ENCODE measurements at places on chromosomes 1 and 21.

- DNase-seq, result peak; percentile 19
These were observed 16.9 kb upstream of the GNG12 start for GRCh38 chr1:67850151-67850551.

DNA sequence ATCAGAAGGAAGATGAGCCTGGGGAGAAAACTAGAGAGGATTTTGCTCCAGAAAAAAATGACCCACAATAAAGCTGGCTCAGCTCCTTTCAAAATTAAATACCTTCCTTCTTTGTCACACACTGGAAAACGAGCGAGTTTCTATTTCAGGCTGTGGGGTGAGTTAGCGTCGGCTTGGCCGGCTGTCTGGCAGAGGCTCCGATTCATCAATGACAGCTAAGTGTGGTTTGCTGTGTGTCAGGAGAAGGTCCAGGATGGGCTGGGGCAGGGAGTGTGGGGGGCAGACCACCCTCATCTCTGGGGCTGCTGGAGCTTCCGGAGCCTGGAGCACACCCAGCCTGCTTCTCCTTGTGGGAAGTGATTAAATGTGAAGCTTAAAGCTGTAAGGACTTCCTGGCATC, 120.2 kb downstream of the ETS2 start:
- no peak for DNase-seq

DNA sequence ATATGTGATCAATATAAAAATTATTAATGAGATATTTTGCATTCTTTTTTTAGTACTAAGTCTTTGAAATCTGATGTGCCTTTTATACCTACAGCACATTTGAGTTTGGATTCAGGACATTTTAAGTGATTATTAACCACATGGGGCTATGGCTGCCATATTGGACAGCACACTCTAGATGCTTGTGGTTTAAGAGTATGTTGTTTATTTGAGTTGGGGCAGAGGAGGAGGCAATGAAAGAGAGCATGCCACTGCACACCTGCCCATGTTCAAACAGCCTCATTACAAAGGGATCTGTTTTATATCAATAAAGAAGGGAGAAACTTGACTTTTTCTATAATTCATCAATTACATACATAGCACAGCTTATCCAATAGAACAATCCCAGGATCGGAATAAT, 99.4 kb upstream of the EDEM3 start:
- no peak for DNase-seq

- DNase-seq, result no peak
These were observed 14.6 kb upstream of the PPP2R5A start for GRCh38 chr1:212270564-212270963.

DNA sequence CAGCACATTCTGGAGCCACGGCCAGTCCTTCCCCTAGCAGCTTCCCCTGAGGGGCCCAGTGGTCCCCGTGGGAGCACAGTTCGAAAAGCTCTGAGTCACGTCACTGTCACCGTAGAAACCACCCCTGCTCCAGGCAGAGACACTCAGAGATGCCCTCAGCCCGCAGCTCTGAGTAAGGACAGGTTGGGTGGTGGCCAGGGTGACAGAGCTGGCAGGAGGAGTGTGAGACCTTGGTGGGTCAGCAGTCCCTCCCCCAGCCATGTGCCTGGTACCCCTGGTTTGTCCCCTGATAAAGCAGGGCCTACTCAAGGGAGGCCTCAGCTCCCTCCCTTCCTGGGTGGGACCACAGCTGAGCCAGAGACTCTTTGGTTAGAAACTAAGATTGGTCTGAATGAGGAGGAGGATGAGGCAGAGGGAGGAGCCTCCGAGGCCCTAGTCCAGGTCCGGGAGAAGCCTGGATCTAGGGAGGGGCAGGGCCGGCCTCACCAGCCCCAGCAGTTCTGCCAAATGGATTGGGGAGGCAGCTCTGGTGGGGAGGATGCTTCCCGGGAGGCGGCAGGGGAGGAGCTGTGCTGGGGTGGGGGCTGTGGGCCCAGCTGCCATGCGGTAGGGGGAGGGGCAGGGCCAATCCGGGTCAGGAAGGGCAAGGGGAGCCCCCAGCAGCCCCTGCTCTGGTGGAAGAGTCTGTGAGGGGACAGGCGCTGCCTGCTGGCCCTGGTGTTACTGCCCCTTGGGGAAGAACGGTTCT, 55.2 kb downstream of the SLC9A1 start:
- DNase-seq, result no peak

DNA sequence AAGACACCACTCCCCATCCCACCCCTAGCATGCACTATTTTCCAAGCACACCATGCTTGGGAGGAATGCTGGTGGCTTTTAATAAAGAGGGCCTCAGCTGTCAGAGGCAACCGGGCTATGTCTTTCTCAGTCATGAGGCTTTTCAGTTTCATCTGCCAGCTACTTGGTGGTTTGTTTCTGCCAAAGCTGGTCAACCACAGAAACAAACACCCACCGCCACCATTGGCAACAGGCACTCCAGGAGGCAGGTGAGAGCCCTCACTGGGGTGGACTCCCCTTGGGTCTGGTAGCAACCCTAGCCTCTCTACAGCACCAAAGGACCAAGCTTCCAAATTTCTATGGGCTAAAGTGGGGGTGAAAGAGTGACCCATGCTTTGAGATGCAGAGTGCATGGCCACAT, 54.3 kb upstream of the CD1D start:
- DNase-seq, result no peak

GRCh38 chr1:101307985-101308689, 71.3 kb downstream of the S1PR1 start:
- DNase-seq, result no peak

DNA sequence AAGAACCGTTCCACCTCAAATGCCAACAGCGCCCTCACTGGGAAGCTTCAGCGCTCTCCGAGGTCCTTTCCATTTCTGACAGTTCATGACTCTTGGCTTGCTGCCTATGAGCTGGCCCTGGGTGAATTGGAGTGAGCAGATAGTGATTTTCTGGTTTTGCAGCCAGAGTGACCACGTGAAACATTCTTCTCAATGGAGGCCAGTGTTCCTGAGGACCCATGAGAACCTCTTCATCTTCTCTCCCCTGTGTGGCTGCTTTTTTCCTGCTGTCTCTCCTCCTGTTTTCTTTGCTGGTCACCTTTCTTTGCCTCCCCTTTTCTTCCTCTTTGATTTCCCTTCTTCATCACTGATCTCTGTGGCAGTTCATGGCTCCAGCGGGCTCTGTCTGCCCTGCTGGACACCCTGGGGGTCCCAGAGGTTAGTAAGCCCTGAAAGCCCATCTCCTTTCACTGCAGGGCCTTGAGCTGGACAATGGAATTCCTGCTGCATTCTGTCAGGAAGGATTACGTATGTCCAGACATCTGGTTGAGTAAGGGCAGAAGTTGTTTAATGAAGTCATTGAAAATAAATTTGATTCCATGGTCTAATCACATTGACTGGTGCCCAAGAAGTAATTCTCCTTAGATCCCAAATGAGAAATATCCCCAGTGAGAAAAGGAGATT, 29.9 kb downstream of the VASH2 start:
- DNase-seq, result peak; percentile 58

DNA sequence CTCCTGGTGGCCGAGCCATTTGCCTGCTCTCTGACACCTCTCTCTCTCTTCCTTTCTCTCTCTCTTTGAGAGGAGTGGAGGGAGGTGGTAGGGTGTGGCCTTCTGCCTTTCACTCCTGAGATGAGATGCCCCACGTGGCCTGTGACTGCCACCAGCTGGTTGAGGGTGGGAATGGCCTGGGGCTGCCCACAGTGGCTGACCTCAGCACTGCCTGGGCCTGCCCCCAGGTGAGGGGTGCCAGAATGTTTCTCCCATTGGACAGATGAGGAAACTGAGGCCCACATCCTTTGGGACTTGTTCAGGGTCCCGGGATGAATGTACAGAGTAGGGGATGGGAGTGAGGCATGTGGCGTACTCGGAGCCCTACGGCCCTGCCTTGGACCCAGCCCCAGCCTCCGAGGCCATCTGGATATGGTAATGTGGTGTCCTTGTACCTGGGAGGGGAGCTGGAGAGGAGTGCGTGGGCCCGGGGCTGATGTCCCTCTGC, 12.7 kb upstream of the C1orf167 start:
- DNase-seq, result peak; percentile 51

DNA sequence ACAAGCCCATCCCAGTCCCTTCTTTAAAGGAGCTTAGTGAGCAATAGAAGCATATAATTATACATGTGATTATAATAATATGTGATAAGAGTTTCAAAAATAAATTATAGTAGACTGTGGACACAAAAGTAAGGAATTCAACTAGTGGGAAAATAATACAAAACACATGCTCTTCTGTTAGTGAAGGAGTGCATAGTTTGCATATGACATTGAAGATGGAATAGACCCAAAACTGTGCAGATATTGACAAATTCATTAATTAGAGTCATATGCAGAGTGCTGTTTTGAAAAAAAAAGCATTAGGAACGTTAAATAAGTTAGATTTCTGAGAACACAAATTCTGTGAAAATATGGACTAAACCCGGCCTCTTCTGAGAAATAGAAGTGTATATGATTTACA, 278.8 kb downstream of the ASTN1 start:
- DNase-seq, result no peak

GRCh38 chr1:105072850-105073249, 1323.2 kb downstream of the AMY1C start:
- DNase-seq, result no peak

DNA sequence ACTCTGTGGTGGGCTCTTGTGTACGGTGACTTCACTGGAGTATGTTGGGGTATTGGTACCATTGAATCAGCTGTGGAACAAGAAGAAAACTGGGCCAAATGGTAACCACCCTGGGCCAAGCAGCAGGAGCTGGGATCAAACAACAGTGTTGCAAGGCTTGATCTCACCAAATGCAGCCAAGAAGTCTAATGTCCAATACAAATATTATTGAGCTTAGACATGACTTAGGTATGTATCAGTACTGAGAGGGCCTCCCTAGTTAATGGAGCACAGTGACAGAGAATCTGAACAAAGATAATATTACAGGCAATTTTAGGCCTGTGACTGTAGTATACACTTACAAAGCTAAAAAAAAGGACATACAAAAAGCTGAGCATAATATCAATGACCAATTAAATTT, 604.8 kb downstream of the PLA2G4A start:
- no peak for DNase-seq

- no peak for DNase-seq
These were observed 53.0 kb downstream of the KANK4 start for GRCh38 chr1:62265956-62266935.

DNA sequence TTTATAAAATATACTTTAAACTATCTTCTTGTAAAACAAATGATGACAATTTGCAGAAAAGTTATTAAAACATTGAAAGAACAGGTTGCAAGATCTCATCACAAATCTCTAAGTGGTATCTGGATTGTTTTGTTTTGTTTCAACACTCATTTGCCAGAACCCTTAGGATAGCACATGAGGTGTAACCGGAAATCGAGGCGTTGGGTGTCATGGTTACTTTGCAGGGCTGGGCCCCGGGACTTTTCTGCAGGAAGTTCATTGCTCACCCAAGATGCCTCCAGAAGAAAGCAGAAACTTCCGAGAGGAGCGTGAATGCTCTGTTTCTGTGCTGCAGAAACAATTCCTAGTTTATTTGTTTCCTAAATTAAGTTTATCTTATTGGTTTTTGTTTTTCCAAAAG, 2.5 kb downstream of the DISC1 start:
- DNase-seq, result no peak

DNA sequence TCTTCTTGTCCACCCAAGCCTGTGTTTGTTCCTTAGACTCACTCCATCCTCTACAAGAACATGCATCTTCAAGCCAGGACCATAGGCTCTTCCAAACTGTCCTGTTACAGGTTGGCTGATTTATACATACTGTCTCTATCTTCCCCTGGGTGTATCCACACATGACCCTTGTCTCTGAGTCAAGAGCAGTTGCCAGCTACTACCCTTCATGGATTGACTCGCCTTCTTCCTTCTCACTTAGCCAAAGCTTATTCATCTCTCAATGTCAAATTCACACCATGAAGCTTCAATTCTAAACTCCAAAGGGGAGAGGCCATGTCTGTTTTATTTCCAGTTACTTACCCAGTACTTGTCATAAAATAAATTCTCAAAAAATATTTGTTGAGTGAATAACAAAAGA, 64.1 kb upstream of the CACHD1 start:
- DNase-seq, result no peak

DNA sequence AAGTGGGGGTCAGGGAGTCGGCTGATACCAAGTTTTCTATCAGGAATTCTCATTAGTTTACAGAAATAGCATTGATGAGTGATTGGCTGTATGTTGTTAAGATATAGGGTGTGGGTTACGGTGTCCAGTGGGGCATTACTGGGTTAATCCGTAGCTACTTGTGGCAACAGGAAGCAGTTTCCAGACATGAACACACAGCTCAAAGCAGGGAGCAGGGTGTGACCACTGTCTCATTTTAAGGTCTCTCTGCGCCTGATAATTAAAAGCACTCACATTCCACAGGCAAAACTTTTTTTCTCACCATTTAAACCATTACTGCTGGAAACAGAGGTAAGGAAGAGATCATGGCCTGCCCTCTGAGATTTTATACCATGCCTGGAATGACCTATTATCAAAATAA, 114.9 kb downstream of the SIK1 start:
- no peak for DNase-seq

GRCh38 chr1:25702101-25702775, 85.6 kb downstream of the MAN1C1 start:
- DNase-seq, result no peak

GRCh38 chr1:6423321-6423999, 1.1 kb upstream of the ESPN start:
- DNase-seq, result peak; percentile 67

DNA sequence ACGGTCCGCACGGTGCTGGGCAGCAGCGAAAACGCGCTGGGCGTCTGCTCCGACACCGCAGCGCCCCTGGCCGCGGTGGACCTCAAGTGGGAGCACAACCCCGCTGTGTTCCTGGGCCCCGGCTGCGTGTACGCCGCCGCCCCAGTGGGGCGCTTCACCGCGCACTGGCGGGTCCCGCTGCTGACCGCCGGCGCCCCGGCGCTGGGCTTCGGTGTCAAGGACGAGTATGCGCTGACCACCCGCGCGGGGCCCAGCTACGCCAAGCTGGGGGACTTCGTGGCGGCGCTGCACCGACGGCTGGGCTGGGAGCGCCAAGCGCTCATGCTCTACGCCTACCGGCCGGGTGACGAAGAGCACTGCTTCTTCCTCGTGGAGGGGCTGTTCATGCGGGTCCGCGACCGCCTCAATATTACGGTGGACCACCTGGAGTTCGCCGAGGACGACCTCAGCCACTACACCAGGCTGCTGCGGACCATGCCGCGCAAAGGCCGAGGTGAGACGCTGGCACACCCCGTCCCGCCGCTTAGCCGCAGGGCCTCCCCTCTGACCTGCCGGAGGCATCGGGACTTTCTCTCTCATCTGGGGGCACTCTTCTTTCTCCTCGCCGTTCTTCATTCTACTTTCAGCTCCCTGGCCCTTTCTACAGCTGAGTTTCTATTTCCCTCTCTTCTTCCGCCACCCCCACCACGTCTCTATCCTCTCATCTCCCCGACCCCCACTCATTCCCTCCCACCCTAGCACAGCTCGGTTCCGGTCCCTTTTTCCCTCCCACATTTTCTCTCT, 1.0 kb downstream of the NPR1 start:
- DNase-seq, result no peak
